ENCODE measurements at places on chromosomes 3 and 15.

GRCh38 chr3:100538339-100538706 is 45.9 kb downstream of the TMEM45A start:
- no peak for ATAC-seq

- ATAC-seq, result no peak
These were observed 50.6 kb downstream of the GMNC start for GRCh38 chr3:190811775-190812480.

GRCh38 chr3:117515309-117515708 is 805.7 kb downstream of the TUSC7 start:
- no peak for ATAC-seq

- ATAC-seq, result no peak
These were observed 13.5 kb downstream of the PTPN23 start for GRCh38 chr3:47394140-47394870.

GRCh38 chr3:133083395-133083794 is 45.2 kb downstream of the TMEM108 start:
- no peak for ATAC-seq

DNA sequence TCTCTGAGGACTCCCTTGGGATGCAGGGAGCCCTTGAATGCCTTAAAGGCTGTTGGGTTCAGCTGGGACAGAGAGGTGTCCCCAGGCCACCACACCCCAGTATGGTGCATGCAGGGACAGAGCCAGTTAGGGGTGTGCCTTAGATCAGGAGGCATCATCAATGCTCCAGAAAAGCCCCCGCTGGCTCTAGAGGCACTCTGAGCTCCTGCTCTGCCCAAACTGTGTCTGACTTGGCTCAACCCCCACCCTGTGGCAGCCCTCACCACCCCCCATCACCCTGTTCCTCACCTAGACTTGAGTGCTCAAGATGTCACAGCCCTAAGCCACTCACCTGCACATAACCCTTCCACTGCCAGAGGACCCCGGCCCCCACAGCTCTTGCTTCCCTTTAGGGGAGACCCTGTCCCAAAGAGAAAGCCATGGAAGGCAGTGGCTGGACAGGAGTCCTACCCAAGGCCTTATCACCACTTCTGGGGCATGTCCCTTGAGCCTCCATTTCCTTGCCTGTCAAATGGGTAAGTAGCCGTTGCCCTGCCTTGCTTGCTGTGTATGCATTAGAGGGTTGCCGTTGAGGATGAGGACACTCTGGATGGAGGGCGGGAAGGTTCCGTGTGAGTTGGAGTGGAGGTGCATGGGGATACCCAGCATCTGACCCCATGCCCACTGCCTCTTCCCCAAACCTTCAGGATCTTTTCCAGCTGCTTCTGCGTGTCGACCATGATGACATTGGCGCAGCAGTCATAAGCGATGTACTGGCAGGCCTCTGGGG is 41.4 kb downstream of the ACSBG1 start:
- ATAC-seq, result no peak

GRCh38 chr3:32457971-32458471 is 44.6 kb downstream of the CMTM6 start:
- ATAC-seq, result peak; percentile 42

DNA sequence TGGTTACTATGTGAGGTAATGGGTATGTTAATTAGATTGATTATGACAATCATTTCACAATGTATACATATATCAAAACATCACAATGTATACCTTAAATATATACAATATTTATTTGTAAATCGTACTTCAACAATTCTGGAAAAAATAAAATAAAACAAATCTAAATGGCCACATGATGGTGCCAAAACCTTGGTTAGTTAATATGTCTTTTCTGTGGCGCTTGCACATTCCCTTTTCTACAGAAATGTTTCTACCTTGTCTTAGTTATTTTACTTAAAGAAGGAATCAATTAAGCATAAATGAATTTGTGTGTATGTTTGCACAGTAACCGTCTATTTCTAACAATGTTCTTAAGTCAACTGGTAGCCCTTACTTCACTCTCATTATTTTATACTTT is 53.4 kb downstream of the OXSM start:
- ATAC-seq, result no peak

DNA sequence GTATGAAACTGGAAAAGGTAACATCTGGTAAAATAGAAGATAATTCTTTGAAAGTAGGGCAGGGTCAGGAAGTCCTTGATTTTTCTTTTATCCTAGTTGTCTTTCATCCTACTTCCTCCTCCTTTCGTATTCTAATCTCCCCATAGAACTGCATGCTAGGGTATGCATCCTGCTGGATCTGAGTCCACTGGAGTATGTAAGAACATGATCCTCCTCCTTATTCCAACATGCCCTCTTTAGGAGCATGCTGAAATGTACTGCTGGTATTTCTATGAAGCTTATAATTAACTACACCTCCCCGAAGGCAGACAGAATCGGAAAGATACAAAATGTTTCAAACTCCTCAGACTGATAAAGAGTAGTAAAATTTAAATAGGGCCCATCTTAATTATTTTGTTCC is 493.8 kb downstream of the AGBL1 start:
- no peak for ATAC-seq

DNA sequence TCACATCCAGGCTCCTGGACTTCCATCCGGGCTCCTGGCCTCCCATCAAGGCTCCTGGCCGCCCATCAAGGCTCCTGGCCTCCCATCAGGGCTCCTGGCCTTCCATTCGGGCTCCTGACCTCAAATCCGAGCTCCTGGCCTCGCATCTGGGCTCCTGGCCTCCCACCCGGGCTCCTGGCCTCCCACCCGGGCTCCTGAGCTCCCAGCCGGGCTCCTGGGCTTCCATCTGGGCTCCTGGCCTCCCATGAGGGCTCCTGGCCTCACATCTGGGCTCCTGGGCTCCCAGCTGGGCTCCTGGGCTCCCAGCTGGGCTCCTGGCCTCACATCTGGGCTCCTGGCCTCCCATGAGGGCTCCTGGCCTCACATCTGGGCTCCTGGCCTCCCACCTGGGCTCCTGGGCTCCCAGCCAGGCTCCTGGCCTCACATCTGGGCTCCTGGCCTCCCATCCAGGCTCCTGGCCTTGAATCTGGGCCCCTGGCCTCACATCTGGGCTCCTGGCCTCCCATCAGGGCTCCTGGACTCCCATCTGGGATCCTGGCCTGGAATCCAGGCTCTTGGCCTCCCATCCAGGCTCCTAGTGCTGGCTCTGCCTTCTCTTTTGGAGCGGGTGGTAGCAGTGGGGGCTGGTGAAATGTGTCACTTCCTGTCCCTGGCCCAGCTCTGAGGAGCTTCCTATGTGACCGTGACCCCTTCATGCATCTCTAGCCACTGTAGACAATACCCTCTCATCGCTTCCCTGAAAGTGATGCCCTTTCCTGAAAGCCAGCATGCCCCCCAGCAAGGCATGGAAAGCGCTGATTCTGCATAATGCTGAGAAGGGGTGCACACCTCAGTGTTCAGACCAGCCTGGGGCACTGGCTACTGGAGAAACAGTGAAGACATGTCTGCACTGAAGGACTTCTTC is 62.7 kb upstream of the BLM start:
- ATAC-seq, result no peak

GRCh38 chr3:32172420-32172819 is 66.0 kb downstream of the GPD1L start:
- ATAC-seq, result no peak

- no peak for ATAC-seq
These were observed 334.0 kb upstream of the ARL6 start for GRCh38 chr3:97430601-97431000.

DNA sequence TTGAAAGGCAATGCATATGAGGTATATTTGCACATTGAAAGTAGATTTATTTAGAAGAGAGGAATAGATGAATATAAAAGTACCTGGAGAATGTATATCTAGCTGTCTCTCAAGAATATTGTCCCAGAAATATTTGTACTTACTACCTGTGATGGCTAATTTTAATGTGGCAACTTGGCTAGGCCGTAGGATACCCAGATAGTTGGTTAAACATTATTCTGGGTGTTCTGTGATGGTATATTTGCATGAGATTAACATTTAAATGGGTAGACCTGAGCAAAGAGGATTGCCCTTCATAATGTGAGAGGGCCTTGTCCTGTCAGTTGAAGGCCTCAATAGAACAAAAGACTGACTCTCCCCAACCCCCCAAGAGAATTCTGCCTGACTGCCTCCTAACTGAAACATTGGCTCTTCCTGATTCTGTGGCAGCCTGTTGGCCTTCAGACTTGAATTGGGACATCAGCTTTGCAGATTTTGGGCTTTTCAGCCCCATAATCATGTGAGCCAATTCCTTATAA is 69.4 kb upstream of the FILIP1L start:
- ATAC-seq, result no peak

DNA sequence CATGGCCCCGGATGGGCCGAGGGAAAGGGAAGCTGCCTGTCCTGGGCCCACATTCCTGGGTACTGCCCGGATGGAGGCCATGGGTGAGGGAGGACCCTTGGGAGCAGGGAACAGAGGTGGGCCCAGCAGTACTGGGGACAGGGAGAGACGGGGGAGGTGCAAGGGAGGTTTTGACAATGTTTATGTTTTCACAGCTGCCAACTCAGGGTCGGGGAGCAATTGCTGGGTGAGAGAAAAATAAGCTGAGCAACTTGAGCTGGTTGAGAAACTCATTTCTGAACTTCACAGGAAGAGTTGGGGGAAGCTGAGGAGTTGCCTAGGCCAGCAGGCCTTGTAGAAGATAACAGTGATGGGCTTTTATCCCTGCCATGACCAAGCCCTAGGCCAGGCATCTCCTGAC is 11.1 kb upstream of the TSPAN3 start:
- no peak for ATAC-seq

- ATAC-seq, result peak; percentile 81
These were observed 93.0 kb downstream of the SNRK start for GRCh38 chr3:43379343-43379742.

DNA sequence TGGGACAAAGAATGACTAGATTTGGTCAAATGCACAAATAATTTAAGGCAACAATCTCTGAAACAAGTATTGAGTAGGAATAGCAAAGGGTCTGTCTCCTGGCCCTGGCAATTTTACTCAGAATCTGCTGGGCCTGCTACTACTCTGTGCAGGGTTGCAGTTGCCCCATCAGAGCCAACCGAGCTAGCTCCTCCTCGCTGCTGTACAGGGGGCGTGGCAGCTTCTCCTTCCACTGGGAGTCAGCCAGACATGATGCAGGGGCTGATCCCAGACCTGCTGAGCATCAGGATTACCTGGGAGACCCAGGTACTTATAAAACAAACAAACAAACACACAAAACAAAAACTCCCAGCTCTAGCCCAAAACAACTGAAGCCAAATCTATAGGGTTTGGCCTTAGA is 30.5 kb upstream of the PXYLP1 start:
- ATAC-seq, result no peak

DNA sequence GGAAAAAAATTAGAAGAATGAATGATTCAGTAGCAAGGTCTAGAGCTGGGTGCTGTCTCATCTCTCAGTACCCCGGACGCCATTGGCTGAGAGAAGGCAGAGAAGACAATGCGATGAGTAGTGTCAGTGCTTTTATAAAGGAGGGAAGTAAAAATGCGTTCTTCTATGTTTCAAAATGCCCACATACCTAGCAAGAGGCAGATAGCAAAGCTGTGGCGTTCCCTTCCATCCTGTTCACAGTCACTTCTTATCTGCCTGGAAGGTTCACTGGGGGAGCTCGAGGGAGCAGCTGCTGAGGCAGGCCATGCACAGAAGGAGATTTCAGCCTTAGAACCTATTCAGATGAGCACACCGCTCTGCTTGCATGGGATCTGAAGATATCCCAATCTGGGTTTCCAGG is 234.0 kb downstream of the RPLP1 start:
- ATAC-seq, result no peak

- no peak for ATAC-seq
These were observed 498.0 kb downstream of the MECOM start for GRCh38 chr3:169165196-169166158.

- no peak for ATAC-seq
These were observed 21.9 kb downstream of the OXNAD1 start for GRCh38 chr3:16286751-16287543.

DNA sequence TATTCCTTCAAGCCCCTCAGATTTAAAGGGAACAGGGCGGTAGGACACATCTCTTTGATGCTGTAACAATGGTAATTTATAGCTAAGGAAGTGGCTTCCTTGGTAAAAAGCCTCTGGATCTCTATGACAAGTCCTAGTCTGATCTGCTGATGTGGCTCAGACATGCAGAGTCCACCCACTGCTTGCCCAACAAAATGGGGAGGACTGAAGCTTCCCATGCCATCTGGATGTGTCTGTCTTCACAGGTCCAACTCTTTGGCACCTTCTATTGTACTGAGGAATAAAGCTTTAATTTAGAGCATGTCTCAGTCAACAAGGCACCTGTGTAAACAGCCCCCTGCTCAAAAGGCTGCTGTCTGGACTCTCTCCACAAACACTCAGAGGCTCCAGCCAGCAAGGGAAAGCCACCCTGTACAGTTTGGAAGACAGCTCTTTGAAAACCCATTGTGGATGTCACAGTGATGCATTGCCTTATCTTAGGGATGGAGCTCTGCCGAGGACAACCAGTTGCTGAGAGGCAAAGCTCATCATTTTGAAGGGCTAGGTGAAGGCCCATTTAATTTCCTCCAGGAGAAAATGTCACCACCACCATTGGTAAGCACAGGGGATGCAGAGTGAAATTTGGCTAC is 348.6 kb upstream of the GRM7 start:
- no peak for ATAC-seq

DNA sequence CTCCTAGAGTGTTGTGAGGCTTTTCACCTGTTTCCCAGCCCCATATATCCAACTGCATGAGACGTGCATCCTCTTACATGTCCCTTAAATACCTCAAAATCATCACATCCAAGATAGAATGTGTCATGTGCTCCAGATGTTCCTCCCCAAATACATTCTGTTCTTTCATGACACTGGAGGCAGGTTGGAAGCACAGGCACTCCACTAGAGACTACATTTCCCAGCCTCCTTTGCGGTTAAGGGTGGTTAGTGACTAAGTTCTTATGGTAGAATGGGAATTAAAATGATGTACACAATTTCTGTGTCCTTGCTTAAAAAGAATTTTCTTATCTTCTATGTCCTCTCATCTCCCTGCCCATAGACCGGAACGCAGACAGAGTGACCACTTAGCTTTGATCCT is 34.3 kb downstream of the TMEM40 start:
- ATAC-seq, result no peak

GRCh38 chr3:134249935-134250716 is 533 bp downstream of the RYK start:
- peak; percentile 69 for ATAC-seq

DNA sequence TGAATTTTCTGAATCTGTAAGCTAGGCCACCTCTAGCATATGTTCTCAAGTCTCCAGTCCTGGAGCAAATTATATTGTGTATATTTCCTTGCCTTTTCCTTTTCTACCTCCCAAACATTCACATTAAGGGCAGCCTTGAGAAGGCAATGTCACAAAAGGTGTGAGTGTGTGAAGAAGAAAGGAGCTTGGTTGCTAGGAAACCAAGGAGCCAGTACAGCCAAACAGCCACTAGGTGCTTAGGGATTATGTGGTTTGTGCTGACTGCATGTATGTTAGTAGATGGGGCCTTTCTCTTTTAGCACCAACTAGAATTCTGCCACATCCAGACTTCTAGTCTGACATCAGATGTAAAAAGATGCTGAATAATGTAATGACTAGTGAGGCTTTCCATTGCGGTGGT is 118.8 kb upstream of the DAZL start:
- ATAC-seq, result no peak

DNA sequence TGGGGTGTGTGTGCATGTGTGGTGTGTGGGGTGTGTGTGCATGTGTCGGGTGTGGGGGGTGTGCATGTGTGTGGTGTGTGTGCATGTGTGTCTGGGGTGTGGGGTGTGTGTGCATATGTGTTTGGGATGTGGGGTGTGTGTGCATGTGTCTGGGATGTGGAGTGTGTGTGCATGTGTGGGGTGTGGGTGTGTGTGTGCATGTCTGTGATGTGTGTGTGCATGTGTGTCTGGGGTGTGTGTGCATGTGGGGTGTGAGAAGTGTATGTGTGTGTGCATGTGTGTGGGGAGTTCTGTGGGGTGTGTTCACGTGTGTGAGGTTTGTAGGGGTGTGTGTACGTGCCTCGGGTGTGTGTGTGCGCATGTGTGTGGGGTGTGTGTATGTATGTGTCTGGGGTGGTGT is 6.7 kb upstream of the OCA2 start:
- no peak for ATAC-seq

Data from gastroesophageal sphincter (tissue), 4 donors.